ENCODE measurements at places on chromosomes 5 and 9.

DNA sequence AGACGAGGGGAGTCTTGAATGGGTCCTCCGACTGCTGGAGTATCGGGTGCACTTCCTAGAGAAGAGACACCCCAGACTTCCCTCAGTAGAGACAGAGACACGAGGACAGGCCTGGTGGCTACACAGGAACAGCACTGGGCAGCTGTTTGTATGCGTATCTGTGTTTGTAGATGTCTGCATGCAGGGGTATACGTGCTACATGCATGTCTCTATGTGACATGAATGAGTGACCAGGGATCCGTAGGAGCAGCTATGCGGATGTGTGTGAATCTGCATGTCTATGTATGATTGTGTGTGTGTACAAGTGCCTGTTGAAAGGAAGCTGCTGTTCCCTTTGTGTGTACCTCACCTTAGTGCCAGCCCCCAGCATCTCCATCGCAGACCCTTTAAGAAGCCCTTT lies 31.2 kb downstream of the CNTFR start:
- DNase-seq, result no peak

- peak; percentile 27 for DNase-seq
These were observed 93.1 kb upstream of the TBCA start for GRCh38 chr5:77869116-77869798.

DNA sequence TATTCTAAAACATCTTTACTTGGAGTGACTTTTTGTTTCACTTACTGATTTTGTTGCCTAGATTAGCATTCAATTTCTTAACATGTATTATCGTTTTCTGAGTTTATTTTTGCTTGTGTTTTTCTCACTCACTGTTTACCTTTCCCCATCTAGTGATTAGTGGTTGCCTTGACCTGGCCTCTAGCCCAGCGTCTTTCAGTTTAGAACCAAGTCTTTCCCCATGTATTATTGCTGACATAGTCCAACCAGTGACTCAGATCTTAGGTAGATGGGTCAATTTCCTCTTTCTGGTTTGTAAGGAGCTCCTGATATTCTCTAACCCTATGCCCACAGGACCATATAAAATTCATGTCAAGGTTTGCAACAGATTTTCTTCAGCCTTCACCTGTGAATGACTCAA lies 135.5 kb downstream of the PRR16 start:
- DNase-seq, result no peak

DNA sequence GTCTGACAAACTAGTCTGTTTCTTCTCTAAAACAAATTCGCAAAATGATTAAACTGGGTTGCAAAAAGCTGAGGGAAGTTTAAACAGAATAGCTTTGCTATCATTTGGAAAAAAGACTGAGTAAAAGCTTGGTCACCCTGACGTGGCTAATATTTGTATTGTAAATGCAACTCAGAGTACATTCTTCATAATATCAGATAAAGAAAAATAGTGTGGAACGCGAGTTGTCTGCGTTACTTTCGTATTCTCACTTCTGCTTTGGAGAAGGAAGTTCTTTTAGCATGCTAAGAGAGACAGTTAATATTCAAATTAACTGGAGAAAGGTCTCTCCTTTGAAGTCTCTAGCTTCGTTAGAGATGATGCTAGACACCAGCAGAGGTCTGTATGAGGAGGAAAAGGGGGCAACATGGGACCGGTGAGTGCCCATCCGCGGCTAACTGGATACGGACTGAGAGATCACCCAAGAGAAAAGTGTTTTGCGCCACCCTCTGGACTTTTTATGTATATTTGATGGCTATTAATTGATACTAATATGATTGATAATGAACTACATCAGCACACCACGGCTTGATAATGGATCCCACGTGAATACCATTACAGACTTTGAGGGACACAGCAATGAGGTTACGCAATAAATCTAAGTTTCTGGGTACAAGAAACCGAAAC lies 2.9 kb upstream of the CNTRL start:
- no peak for DNase-seq

- no peak for DNase-seq
These were observed 128.7 kb upstream of the SLC27A6 start for GRCh38 chr5:128836571-128836970.

DNA sequence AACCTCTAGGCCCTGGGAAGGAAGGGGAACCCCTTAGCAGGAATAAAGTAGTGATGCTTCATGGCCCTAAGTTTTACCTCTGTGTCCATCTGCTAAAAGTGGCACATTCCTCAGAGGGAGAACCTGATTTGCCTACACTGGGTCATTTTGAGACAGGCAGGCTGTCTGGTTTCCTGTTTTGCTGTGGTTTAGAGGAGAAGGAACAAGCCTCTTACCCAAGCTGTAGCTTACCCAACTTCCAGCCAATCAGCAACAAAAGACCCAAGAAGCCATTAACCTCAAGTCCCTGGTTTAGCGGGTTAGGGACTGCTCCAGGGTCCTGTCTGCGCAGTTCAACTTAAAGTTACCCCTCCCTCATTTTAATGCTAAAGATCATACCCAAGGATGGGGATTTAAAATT lies 411.0 kb downstream of the MAT2B start:
- DNase-seq, result no peak

GRCh38 chr5:50856401-50857119 lies 190.1 kb downstream of the PARP8 start:
- DNase-seq, result no peak

- no peak for DNase-seq
These were observed 13.6 kb upstream of the LMNB1 start for GRCh38 chr5:126763371-126763770.

GRCh38 chr5:175740014-175740413 lies 82.1 kb downstream of the HRH2 start:
- DNase-seq, result no peak

DNA sequence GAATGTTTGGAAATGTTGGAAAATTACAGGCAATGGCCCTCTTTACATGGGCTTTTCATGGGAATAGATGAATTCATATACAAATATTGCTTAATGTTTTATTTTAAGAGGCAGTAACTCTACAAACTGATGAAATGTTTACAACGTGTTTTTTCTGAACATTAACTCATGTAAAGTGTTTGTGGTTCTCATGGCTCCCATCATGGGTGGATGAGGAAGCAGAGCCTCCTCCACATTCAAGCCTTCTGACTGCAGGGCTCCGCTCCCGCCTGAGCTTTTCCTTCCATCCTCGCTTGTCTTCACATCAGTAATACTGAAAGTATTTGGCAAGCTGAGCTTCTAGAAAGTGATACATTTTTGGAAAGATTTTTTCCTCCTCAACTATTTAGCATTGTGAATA lies 204.2 kb downstream of the ARHGAP26 start:
- DNase-seq, result no peak

- DNase-seq, result no peak
These were observed 22.3 kb upstream of the OLFM1 start for GRCh38 chr9:135065151-135065550.

- DNase-seq, result no peak
These were observed 343.4 kb downstream of the DNAH5 start for GRCh38 chr5:13601112-13601511.

DNA sequence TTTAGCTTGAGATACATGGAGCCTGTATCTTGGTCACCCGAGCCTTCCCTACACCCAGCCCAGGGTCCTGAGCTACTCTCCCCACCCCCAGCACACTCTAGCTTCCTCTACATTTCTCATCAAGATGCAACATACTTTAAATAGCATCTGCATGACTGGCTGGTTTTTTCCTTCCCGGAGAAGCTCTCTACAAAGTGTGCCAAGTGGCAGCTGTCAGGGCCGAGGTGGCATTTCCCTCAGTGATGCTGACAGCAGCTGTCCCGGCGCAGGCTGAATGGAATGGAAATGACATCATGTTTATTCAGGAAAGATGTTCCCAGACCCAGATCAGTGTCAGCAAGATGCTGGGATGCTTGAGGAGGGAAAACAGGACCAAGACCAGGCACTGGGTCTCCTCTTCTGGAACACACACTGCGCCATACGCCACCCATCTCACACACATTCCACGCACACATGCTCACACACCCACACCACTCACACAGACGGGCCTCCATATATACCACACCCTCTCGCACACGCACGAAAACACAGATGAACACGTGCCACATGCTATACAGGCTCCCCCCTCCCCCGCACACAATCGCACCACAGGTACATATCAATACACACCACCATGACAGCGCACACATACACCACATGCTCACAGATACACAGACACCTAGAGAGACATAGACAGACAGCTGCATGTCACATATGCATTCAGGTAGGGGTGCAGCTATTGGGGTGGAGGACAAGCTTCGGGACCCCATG lies 67.8 kb downstream of the LHX2 start:
- no peak for DNase-seq

DNA sequence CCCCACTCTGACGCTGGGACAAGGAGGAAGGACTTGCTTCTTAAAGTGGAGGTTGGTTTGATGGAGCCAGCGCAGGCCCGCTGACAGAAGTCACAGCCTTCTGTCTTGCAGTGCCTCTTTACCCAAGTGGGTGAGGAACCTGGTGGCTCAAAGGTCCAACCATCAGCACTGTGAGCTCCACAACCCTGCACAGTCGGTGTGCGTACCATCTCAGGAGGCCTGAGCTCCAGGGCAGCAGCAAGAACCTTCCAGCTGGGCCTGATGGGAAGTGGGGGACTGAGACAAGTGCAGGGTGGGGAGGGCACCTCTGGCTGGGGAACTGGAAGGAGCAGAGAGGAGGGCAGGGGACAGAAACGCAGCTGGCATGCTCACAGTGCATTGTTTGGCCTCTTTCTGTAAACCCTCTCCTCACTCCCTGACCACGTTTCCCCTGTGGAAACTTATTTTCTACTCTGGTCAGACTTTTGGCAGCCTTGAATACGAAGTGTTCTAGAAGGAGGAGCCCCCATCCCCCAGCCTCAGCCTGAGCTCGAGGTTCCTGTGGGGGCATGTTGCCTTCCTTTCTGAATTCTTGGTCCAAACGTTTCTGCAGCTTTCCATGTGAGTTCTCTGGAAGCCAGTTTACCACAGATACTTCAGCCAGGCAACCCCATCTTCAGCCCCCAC lies 178.5 kb upstream of the PITX1 start:
- DNase-seq, result no peak

DNA sequence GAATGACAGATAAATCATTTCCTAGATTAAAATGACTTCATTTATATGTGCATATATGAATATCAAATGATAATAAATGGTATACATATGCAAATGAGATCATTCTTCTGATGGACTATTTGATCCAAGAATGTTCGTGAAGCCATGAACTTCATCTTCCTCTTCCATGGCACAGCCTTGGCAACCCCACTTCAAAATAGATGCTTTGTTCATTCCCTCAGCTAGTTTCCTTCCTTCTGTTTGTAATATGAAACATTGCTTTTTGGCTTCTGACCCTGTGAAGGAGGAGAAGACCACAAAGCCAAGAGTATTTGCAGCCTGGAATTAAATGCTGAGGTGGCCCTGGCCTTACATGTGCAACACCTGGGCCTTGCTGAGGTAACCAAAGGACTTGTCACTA lies 106.8 kb upstream of the LIFR start:
- no peak for DNase-seq

DNA sequence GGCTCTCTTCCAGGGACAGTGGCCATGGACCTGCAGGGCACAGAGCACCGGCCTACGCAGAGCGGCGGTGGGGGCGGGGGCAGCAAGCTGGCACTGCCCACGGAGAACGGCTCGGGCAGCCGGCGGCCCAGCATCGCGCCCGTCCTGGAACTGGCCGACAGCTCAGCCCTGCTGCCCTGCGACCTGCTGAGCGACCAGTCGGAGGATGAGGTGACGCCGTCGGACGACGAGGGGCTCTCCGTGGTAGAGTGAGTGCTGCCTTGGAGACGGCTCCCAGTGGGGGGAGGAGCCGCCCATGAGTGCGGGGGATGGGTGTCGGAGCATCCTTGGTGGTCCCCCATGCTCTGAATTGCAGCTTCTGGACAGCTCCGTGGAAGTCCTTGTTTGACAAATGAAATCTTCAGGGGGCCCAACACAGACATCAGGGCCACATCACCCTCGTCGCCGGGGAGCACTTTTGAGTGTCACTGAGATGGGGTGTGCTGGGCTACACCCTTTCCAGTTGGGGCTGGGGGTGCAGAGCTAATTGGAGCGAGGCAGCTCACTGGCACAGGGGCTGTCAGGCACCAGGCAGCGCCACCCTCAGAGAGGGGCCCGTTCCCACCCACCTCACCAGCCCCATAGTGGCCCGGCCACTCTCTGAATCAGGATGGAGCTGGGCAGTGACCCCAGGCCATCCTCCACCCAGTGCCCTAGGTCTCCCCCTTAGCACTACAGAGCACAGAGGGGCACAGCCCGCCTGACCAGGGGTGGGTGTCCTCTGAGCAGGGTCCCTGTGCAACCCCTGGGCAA lies 70.9 kb downstream of the KCNT1 start:
- DNase-seq, result no peak

DNA sequence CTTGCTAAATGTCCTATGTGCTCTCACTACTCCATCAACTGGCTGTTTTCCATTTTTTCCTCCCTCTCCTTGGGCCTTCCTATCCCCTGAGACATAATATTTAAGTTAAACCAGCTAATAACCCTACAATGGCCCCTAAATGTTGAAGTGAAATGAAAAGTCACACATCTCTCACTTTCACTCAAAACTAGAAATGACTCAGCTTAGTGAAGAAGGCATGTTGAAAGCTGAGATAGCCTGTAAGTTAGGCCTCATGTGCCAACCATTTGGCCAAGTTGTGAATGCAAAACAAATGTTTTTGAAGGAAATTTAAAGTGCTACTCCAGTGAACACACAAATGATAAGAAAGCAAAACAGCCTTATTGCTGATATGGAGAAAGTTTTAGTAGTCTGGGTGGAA lies 48.8 kb upstream of the CDH10 start:
- no peak for DNase-seq

DNA sequence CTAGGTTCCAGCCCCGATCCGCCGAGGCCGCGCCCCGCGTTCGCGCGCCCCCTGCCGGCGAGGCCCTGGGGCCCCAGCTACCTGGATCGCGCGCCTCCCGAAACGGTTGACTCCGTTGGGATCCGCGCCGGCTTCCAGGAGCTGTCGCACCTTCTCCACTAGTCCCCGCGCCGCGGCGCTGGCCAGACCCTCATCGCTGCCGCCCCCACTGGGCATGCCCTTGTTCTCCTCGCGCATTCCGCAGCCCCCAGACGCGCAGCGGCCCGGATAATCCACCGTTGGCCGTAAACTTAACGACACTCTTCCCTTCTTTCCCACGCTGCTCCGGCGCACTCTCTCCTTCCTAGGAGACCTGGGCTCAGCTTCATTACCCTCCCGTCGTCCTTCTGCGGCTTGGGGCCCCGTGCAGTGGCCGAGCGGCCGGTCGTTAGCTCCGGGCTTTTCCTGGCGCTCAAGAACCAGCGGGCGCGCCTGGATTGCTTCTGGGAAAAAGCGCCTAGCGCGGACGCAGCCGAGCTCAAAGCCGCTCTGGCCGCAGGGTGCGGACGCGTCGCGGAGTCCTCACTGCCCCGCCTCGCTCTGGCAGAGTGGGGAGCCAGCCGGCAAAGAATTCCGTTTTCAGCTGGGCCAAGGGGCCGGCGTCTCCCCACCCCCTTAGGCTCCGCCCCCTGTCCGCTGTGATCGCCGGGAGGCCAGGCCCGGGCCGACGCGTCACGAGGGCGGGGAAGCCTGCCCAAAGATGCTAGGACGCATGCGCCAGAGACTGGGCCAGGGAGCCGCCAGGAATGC lies at the start of gene CDKN2B:
Gene CDKN2B (minus strand): TSS at position 589 of the 789 bp plus-strand sequence. CDS start 352 bp downstream, at position 237.
- DNase-seq, result peak; percentile 97

DNA sequence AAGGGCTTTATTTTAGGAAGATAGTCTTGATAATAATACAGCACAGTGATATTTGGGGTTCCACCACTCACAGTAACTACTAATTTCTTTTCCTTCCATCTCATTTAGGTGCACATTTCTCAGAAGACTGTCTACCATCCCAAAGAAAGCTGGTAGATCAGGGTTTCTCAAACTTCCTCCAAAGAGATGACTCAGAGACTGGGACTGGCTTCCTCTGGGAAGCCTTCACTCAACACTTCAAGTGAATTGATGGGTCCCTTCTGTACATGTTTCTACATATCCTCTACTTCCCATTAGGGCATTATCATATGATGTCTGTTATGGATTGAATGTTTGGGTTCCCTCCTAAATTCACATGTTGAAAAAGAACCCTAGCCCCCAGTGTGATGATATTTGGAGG lies 138.5 kb downstream of the SPOCK1 start:
- no peak for DNase-seq

All from NCI-H2227 treated with DMSO at 0.1 percent for 48 hours (cell line).